ENCODE measurements at places on chromosomes 6 and 20.

DNA sequence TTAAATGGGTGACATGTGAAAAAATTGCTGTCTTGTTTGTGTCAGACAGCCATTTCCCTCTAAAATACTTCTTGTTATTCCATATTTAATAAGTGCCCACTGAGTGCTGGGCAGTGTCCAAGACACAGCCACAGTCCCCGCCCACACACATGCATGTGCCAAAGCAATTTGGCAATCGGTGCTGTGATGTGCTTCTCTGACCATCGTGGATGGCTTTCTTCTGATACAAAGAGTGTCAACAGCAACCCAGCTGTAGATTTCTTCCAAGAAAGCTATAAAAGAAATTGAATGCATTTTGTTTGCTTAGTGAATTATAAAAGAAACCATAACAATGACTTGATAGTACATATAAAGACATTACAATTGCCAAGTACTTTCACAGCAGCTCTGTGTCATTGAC is 140.5 kb upstream of the ATXN1 start:
- no peak for DNase-seq

DNA sequence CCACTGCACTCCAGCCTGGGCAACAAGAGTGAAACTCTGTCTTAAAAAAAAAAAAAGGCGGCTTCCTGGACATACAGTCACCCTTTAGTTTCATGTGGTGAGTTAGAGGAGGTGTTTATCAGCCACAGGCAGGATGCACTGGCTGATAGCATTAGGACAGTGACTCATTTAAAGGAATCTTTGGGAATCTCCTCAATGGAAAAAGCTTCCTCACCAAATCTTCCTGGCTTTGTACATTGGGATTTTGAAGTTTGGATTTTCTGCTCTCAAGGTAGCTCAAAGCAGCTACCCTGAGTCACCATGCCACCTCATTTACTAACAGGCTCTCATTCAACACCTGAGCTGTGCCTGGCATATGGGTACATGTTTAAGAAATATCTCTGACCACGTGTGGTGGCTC is 20.2 kb downstream of the PRPH2 start:
- DNase-seq, result peak; percentile 35

- DNase-seq, result peak; percentile 57
These were observed 982 bp downstream of the HECA start for GRCh38 chr6:139135578-139136545.

- DNase-seq, result peak; percentile 58
These were observed 1.0 kb upstream of the LY6G6D start for GRCh38 chr6:31713991-31714684.

DNA sequence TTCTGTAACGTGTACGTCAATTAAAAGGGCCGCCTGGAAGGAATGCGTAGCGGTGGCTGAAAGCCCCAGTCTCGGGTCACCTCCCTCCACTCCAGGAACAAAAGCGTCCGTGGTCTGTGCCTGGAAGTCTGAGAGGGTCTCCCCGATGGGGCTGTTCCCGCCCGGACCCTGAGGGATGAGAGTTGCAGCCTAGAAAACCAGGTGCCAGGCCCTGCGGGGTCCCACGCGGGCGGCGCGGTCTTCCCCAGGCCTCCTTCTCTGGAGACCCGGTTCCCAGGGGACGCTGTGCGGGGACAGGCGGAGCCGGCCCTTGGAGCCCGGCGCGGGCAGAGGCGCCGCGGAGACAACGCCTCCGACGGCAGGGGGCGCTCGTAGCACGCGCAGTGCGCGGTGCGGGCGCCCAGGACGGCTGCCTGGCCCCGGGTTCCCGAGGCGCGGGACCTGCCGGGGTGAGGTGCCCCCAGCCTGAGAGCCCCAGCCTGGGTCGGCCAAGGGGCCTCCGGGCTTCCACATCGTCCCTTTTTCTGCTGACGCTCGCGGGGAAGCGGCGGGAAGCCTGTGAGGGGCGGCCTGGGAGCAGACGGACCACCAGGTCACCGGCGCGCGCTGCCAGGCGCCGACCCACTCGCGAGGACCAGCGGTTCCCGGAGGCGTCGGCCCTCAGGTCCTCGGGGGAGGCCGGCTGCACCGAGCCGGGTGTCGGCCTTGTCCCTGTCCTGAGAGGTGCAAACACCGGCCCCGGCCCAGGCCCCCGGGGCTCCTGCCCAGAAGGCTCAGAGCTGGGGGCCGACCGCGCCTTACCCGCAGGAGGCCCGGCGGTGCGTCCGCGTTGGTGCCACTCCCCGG is 5.3 kb upstream of the FOXC1 start:
- DNase-seq, result peak; percentile 55

DNA sequence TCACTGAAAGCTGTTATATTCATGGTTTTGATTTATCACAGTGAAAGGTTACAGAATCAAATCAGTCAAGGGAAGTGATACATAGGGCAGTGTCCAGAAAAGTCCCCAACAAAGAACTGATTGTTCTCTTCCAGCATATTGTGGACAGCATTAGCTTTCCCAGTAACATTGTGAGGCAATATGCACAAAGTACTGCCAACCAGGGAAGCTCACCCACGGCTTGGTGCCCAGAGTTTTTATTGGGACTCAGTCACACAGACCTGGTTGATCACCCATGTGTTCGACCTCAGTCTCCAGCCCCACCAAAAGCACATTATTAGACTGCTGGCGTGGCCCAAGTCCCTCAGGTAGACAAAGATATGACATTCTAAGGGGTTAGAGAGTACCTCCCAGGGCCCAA is 76.0 kb downstream of the LCA5 start:
- DNase-seq, result no peak

DNA sequence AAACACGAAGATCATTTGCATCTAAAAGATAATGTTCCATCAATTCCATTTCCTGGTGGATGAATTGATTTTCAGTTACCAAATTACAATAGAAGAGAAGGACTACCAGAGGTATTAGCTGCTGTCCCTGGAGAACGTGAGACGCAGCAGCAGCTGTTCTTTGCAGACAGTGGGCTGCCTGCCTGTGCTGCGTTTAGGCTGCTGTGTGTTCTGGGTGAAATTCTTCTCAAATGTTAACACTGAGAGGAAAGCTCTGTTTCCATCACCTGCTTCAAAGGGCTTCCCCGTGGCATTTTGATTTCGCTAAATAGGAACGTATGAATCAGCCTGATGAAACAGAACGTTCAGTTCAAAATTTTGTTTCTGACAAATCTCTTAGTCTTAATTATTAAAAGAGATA is 362.2 kb downstream of the C6orf118 start:
- no peak for DNase-seq

- no peak for DNase-seq
These were observed 113.6 kb downstream of the ARID1B start for GRCh38 chr6:156890627-156891314.

GRCh38 chr6:101386982-101387381 is 6.5 kb upstream of the GRIK2 start:
- DNase-seq, result no peak

DNA sequence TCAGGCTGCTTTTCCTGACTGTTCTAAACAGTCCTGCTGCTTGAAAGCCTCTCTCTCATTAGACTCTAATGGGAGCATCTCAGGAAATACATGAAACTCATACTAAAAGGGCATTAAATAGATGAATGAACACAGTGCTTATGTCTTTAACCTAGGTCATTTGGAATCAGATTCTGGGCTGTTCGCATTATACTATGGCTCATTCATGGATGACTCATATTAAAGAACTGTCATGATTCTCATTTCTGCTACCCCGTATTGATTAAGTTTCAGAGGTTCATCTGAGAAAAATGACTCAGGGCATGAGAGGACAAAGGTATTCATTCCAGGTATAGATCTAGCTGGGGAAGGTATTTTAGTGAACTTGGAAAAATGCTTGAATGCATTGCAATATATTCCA is 335.5 kb downstream of the GJA1 start:
- no peak for DNase-seq

- no peak for DNase-seq
These were observed 361.9 kb upstream of the JARID2 start for GRCh38 chr6:14883921-14884320.

- peak; percentile 80 for DNase-seq
These were observed 35.6 kb upstream of the PNRC1 start for GRCh38 chr6:89045011-89045387.

GRCh38 chr20:1267161-1267560 is 1.1 kb downstream of the SNPH start:
- no peak for DNase-seq
